ENCODE measurements at places on chromosomes 1 and 21. TPM values are rescaled to one million over a fixed set of nuclear protein-coding genes. Genes with fewer than 3 reads are reported as not detected.

DNA sequence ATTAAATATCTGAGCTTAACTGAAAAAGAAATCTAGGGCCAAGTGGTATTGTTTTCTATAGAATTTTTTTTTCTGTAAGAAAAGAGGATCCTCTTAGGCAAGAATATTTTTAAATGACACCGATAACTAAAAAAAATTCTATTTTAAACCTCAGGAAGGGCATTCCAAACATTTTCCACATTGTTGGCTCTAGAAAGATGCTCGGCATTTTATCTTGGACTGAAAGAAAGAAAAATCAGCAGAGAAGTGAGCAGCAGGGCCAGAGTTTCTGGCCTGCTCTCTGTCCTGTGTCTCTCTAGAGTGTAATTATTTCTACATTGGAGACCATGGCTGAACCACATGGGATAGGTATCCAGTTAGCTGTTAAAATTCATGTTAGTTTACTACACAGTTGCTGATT, 192.5 kb upstream of the GREM2 start:
- no peaks in the 10 kb centered on the region for H3K36me3 ChIP-seq
- H3K4me3 ChIP-seq, result no peak overlapping the region
- H3K4me1 ChIP-seq, result no peaks in the 10 kb centered on the region
- no peak overlapping the region for H3K27ac ChIP-seq
- DNase-seq, result no peak
- H3K27me3 ChIP-seq, result no peaks in the 10 kb centered on the region

- no peaks in the 10 kb centered on the region for H3K4me1 ChIP-seq
- no peak overlapping the region for H3K27ac ChIP-seq
- DNase-seq, result no peak
- H3K4me3 ChIP-seq, result no peak overlapping the region
- H3K27me3 ChIP-seq, result no peaks in the 10 kb centered on the region
Observed at GRCh38 chr1:178024504-178024903, 54.6 kb upstream of the SEC16B start.

- peaks cover 4% of the 10 kb centered on the region for H3K27me3 ChIP-seq
- no peak overlapping the region for H3K27ac ChIP-seq
- no peak for DNase-seq
- no peak overlapping the region for H3K4me3 ChIP-seq
- no peaks in the 10 kb centered on the region for H3K36me3 ChIP-seq
Observed at GRCh38 chr1:15321601-15322000, 74.6 kb downstream of the FHAD1 start.

Gene SLC44A5
- 0.21 TPM for total RNA-seq

Measured in tibial nerve (tissue), 4 donors.